ENCODE measurements at places on chromosomes 2 and 18. TPM values are rescaled to one million over a fixed set of nuclear protein-coding genes. Genes with fewer than 3 reads are reported as not detected.

- DNase-seq: no peak
Observed at GRCh38 chr2:237876061-237876526, 16.7 kb downstream of the RAMP1 start.

GRCh38 chr2:143764706-143765105 is 635.5 kb downstream of the ARHGAP15 start:
- no peak for DNase-seq

IL36A gene
- polyA plus RNA-seq: not detected

DNA sequence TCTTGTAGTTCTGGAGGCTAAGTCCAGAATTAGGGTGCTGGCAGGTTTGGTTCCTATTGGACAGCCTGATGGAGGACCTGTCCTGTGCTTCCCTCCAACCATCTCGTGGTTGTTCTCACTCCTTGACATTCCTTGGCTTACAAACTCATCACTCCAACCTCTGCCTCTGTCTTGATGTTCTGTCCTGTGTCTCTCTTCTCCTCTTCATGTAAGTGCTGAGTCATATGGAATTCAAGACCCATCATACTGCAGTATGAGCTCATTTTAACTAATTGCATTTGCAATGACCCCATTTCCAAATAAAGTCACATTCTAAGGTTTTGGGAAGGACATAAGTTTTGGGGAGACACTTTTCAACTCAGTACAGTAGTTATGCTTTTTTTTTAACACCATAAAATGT is 374.7 kb downstream of the TRIB2 start:
- no peak for DNase-seq

DNA sequence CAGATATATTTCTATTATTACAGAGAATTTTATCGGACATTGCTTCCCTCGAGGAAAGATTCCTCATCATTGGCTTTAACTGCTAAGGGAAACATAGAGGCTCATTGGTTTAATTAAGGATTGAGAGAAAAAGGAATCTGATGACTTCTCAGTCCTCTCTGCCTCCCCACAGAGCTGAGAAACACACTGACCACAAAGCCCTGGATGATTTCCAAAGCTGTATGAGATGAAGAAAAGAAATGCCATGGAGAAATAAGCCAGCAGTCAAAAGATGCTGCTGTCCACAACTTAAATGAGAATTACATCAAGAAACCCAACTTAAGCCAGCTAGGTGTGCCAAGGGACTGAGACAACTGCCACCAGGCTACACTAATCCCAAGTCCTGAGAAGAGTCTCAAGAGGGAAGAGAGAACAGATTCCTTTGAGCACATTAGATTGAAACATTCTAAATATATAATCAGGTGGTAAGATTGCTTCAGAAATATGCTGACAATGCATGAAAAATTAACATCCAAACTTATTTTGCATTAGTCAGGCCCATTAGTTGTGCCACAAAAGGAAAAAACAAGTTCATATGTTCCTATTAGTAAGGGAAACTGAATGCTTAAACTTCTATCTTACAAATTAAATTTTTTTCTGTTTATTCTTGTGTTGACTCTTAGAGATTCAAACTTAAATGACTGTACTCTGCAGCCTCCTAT is 308.1 kb upstream of the CYRIA start:
- no peak for DNase-seq

GRCh38 chr2:44736270-44736942 is 205.1 kb upstream of the SIX3 start:
- no peak for DNase-seq

- DNase-seq: no peak
Observed at GRCh38 chr2:9994462-9994861, 43.0 kb downstream of the GRHL1 start.

GCKR gene
- polyA plus RNA-seq: 0.28 TPM

DNA sequence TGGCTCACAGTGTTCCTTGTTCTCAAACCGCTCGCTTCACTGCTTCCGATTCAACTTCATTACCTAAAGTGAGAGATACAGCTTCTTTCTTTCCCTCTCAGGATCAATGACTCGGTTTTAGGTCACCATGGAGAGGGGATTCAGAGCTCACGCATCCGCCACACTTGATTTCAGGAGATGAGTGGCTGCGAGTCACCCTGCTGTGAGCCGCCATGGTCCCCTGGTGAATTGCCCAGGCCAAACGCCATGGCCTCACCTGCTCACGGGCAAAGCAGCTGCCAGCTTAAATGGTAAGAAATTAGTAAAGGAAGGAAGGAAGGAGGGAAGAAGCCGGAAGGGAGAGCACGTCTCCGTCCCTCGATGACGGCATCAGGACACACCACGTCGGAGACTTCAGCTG is 60.5 kb downstream of the ADNP2 start:
- DNase-seq: no peak

CRYGD gene
- not detected for polyA plus RNA-seq

ARHGEF4 gene
- 5.8 TPM for polyA plus RNA-seq

CCDC68 gene
- polyA plus RNA-seq: 6.7 TPM

DNA sequence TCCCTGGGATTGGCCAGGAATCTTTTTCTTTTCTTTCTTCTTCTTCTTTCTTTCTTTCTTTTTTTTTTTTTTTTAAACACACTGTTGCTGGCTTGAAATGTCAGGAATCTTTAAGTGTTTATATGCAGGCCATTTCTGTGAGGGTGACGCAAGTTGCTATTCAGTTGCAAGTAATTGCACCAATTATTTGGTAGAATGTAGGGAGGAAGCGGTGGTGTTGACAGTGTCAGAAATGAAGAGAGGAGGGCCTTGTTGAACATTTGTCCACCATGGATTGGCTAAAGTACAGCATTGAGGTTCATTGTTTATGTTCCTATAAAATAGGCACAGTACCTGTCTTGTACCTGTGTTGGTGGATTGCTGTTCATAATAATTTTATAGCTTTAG is 6.5 kb downstream of the RPIA start:
- DNase-seq: peak; percentile 5

DNA sequence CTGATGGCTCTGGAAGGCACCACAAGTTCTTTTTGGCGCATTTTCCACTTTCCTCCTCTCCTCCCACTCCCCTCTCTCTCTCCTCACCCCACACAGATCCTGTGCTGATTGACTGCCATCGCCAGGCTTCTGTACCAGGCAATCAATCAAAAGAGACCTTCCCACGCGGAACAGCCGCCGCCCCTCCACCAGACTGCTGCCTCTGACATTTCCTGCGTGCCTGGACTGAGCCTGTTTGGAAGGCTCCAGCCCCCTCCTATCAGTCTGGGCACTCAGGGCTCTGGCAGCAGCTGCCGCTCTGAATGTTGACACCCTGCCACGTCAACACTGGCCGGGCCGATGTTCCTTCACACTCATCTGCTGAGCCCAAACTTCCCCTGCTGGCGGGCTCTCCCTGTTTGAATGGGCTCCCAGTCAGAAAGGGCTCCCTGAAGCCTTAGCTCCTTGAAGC is 467.7 kb downstream of the EPHA4 start:
- DNase-seq: peak; percentile 85

- DNase-seq: no peak
Observed at GRCh38 chr2:83582589-83582988, 876.5 kb downstream of the SUCLG1 start.

Data from lung (tissue), 17 donors.